Stimulated activated CD4-positive, alpha-beta T cell treated with anti-CD3 and anti-CD28 coated beads, Interleukin-12 subunit alpha, Interleukin-12 subunit beta, amount 100 ng/mL, for 48 hours (primary cell): ENCODE measurements at places on chromosomes 1 and 21.

GRCh38 chr1:104856091-104856490 is 1106.4 kb downstream of the AMY1C start:
- DNase-seq: no peak

DNA sequence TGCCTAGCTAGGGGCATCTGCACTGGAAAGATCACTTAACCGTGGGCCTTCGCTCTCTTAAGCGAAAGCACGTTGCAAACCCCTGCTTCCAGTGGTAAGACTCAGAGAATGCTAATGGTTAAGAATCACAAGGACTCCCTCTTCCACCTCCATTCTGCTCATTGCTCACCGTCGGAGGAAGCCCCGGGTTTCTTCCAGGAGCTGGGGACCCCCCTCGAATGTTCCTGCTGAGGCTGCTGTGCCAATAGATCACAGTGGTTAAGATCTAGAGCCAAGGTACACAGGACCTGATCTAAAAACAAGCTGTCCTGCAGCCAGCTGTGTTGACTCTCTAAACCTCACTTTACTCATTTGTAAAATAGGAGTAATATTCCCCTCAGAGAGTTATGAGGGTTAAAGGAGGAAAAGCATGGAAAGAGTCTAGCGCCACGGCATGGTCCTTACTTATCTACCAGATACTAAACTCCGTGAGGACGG is 765 bp downstream of the VAMP3 start:
- no peak for DNase-seq

GRCh38 chr1:19525607-19526545 is 40.5 kb upstream of the CAPZB start:
- DNase-seq: no peak

DNA sequence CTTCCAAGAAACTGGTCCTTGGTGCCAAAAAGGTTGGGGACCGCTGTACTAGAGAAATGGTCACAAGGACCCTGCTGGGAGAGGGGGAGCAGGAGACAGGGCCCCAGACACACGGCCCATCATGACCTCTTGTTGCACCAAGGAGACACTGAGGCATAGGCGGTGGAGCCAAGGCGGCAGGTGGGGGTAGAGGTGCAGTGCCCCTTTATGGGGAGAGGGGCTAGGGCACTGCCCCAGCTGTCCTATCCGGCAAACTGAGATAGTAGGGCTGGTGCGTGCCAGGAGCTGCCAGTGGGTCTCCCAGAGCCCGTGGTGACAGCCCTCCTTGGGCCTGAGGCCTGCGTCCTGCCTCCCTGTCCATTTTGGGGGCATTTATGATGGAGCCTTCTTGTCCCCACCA is 20.3 kb downstream of the TNNT2 start:
- DNase-seq: no peak

DNA sequence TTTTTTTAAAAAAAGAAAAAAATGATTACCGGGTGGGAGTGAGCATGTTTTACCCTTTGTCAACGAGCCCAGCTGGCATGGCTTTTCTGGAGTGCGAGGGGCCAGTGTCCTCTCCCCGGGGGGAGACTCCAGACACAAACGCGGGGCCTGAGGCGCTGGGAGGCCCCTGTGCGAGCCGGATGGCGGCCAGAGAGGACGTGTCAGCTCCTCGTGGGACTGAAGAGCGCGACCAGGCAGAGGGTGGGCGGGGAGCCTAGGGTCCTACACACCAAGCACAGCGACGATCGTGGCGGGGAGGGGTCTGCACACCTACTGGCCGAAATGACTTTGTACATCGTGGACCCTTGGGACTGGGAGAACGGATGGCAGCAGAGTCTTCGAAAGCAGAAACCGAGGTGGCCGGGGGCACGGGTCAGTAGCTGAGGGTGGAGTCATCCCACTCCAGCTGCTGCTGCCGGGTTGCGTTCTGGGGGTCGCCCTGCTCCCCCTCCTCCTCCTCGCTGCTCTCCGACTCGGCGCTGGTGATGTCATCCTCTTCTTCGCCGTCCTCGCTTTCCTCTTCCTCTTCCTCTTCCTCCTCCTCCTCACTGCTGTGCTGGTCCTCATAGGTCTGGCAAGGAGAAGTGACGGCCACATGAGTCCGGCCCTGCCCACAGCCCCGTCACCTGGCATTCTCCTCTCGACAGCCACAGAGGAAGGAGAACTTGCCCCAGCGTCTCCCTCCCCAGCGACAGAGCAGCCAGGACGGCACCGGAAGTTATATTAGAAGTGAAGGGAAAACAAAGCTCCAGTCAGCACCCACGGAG is 78.8 kb downstream of the PIK3CD start:
- DNase-seq: no peak

- peak; percentile 49 for DNase-seq
Measured at GRCh38 chr21:43865540-43866259, 677 bp downstream of the AGPAT3 start.

GRCh38 chr1:87956072-87956471 is 627.4 kb downstream of the LMO4 start:
- DNase-seq: no peak

- no peak for DNase-seq
Measured at GRCh38 chr1:53137729-53138128, 4.7 kb downstream of the SLC1A7 start.

DNA sequence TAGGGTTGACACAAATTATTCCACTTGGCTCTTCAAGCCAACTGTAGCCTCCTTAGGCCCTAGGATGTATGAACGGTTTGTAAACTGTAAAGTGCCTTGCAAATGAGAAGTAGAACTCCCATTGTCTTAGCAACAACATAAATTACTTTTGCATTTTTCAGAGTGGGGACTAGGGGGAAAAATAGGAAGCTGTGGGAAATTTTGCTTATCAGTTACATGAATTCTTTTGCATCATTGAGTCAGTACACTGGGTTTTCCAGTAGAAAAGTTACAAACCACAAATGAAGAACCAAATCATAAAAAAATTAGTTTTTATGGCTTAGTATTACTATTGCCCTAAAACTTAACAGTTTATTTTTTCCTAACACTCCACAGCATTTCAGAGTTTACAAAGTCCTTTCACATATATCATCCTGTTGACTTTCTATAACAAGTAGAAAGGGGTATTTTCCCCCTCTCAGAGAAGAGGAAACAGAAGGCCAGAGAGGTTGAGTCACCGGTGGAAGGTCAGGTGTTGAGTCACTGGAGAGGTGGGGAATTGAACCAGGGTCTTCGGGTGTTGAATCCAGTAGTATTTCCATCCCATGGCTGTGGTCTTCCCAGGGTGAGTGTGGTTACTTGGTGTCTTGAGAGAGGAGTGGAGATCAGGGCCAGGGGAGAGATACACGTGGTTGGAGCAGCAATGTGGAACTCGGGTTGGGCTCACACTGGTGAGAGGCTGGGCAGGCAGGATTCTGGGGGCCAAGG is 71.9 kb upstream of the USP24 start:
- no peak for DNase-seq

DNA sequence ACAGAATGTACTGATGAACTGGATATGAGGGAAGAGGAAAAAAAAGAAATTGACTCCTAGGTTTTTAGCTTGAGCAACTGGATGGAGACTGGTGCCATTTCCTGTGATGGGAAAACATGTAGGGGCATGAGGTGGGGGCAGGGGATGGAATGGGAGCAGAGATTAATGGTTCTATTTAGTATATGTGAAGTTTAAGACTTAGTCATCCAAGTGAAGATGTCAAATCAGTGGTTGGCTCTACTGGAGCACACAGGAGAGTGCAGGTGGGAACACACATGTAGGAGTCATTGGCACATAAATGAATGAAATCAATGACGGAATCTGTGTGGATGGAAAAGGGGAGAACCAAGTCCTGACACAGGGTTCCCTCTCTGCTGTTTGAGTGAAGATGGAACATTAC is 224.4 kb upstream of the COA6 start:
- DNase-seq: no peak

DNA sequence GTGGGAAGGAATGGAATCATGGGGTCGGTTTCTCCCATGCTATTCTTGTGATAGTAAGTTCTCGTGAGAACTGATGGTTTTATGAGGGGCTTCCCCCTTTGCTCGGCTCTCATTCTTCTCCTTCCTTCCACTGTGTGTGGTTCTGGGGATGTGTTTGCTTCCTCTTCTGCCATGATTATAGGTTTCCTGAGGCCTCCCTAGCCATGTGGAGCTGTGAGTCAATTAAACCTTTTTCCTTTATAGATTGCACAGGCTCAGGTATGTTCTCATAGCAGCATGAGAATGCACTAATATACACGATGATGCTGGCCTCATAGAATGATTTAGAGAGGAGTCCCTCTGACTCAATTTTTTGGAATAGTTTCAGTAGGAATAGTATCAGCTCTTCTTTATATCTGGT is 195.4 kb upstream of the IVNS1ABP start:
- DNase-seq: no peak

- DNase-seq: no peak
Measured at GRCh38 chr1:21157868-21158267, 18.8 kb downstream of the EIF4G3 start.

DNA sequence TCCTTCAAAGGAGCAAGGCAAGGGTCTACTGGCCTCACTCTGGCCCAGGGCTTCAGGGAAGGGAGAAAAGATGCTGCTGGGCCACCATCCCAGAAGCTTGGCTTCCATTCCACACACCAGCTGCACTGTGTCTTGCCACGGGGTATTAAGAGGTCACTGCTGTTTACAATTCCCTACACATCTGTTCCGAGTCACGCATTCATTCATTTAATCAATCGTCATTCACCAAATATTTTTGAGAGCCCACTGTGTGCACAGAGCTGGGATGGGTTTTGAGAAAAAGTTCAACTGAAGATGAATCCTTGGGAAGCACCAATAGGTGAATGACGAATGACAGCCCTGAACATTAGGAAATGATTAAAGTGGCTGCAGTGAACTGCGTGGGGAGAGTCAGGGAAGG is 101.7 kb downstream of the NAV1 start:
- DNase-seq: no peak

DNA sequence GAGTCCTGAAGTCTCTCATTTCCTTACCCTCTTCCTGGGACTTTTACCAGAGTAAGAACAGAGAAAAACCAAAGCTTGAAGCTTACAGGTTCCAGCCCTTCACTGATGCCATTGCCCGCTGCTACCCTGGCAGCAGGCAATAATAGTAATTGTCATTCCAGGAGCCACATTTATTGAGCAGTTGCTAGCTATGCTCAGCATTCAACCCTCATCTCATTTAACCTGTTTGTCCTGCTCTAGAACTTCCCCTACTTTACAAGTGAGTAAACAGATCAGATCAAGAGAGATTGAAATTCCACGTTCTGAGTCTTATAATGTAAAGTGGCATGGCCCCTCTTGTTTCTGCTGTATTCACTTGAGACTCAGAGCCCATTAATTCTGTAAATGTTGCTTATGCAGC is 80.4 kb downstream of the ATP1A1 start:
- no peak for DNase-seq

DNA sequence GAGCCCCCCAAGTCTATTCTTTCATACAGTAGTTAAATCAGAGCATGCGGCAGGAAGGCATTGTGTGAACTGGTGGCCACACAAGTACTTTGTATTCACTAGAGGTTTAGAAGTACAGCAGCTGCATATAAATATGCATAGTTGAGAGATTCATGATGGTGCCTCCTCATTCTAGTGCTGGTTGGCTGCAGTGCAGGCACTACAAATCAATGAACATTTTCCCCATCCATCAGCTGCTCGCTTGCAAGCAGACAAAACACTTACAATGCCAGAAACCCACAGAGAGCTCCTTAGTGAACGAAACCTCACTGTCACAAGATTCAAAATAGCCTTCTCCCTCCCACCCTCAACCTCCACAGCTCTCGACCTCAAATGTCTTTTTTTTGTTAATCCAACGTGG is 726.2 kb downstream of the USP25 start:
- no peak for DNase-seq

GRCh38 chr1:61158591-61158990 is 76.2 kb downstream of the NFIA start:
- no peak for DNase-seq

- DNase-seq: no peak
Measured at GRCh38 chr1:59290193-59290949, 6.5 kb upstream of the FGGY start.

- DNase-seq: no peak
Measured at GRCh38 chr21:27464648-27465047, 497.8 kb upstream of the ADAMTS5 start.

DNA sequence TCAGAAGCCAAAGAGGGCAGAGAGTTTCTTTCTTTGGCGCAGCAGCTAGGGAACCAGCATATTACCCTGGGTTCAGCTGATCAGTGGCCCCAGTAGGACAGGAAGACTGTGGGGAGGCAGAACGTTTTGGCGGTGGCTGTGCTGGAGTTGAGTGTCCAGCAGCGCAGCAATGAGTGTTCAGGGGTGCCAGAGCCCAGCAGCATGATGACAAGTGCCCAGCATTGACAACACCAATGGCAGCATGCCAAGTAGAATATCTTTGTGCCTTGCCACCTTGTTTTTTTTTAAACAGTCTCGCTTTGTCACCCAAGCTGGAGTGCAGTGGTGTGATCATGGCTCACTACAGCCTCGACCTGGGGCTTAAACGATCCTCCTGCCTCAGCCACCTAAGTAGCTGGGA is 106.7 kb upstream of the CDC42BPA start:
- no peak for DNase-seq

- DNase-seq: no peak
Measured at GRCh38 chr1:153570874-153571273, 5.2 kb upstream of the S100A2 start.

DNA sequence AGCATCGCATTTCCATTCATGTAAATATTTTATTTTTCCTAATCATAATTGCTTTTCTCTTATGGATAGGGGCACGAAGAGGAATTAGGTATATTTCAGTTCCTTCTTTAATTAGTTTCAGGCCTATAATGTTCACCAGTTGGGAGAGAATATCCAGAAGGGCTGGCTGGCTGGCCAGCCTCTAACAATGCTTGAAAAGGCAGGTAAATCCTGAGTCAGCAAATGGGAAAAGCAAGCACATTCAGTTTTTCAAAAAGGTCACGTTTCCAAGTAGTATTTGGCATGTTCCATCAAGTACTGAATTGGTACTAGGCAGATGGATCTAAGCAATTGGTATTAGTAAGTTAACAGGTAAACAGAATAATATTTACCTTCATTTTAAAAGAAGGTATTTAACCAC is 8.0 kb downstream of the RAB29 start:
- no peak for DNase-seq

DNA sequence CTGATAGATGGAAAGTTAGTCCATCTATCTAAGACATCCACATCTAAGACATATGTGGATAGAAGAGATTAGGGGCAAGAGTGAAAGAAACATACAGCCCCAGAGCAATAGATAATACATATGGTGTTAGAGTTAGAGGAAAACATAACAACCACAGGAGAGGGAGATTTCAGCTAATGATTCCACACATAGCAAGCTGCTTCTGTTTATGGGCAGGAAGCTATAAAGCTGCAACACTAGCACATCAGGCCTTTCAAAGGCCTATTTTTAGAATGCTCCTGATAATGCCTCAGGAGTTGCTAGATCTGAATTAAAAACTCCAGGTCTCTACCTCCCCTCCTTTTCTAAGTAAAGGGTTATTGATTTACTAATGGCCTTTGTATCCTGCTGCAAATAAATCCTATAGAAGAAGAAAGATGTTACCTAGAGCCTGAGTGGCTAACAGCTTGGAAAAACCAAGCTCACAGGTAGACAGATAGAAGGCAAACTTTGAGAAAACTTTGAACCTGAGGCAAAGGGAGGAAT is 36.1 kb downstream of the BRINP2 start:
- no peak for DNase-seq

GRCh38 chr1:221442056-221442455 is 299.8 kb downstream of the DUSP10 start:
- DNase-seq: no peak

- DNase-seq: no peak
Measured at GRCh38 chr1:229637746-229638145, 11.7 kb downstream of the URB2 start.

- no peak for DNase-seq
Measured at GRCh38 chr1:16012590-16013219, 5.1 kb downstream of the HSPB7 start.
